ENCODE measurements at places on chromosomes 2 and 18. TPM values are rescaled to one million over a fixed set of nuclear protein-coding genes. Genes with fewer than 3 reads are reported as not detected.

COL4A3 gene
- total RNA-seq: 0.25 TPM

BMP10 gene
- total RNA-seq: not detected

DLX1 gene
- not detected for total RNA-seq

FOXD4L1 gene
- 0.12 TPM for total RNA-seq

STPG4 gene
- total RNA-seq: 0.12 TPM

IL1RN gene
- total RNA-seq: not detected

SLC30A3 gene
- total RNA-seq: 0.87 TPM

GAL3ST2 gene
- total RNA-seq: 0.44 TPM

NDUFAF7 gene
- 20.7 TPM for total RNA-seq

TMEM169 gene
- total RNA-seq: 0.66 TPM

TMEM127 gene
- total RNA-seq: 11.8 TPM

CTNNA2 gene
- total RNA-seq: not detected

SMAD7 gene
- 33.1 TPM for total RNA-seq

SH3BP4 gene
- 43.1 TPM for total RNA-seq

REEP1 gene
- total RNA-seq: 0.11 TPM

PRSS56 gene
- not detected for total RNA-seq

NDC80 gene
- 17.2 TPM for total RNA-seq

ERBB4 gene
- total RNA-seq: under 0.01 TPM

LAMA3 gene
- total RNA-seq: 30.5 TPM

PER2 gene
- 7.4 TPM for total RNA-seq

PLEK gene
- under 0.01 TPM for total RNA-seq

SPP2 gene
- total RNA-seq: not detected

KCNK3 gene
- 0.44 TPM for total RNA-seq

LRATD1 gene
- 3.5 TPM for total RNA-seq

DYSF gene
- 0.66 TPM for total RNA-seq

TRIB2 gene
- total RNA-seq: 26.4 TPM

MC4R gene
- not detected for total RNA-seq

DNAJC10 gene
- 154 TPM for total RNA-seq

CYP27C1 gene
- not detected for total RNA-seq

NEU2 gene
- not detected for total RNA-seq

ANO7 gene
- 0.37 TPM for total RNA-seq

LYPD6 gene
- 4.4 TPM for total RNA-seq

TUBA4A gene
- 11.5 TPM for total RNA-seq

SETBP1 gene
- total RNA-seq: 2.2 TPM

ARHGAP28 gene
- 5.9 TPM for total RNA-seq

KRTCAP3 gene
- not detected for total RNA-seq

All from uterine smooth muscle cell (primary cell).